Activated CD8-positive, alpha-beta T cell treated with anti-CD3 and anti-CD28 coated beads, Interleukin-2, amount 10 ng/mL, durations not matched to agents 7 days and 5 days (primary cell): ENCODE measurements at places on chromosomes 2 and 18. TPM values are rescaled to one million over a fixed set of nuclear protein-coding genes. Genes with fewer than 3 reads are reported as not detected.

DNA sequence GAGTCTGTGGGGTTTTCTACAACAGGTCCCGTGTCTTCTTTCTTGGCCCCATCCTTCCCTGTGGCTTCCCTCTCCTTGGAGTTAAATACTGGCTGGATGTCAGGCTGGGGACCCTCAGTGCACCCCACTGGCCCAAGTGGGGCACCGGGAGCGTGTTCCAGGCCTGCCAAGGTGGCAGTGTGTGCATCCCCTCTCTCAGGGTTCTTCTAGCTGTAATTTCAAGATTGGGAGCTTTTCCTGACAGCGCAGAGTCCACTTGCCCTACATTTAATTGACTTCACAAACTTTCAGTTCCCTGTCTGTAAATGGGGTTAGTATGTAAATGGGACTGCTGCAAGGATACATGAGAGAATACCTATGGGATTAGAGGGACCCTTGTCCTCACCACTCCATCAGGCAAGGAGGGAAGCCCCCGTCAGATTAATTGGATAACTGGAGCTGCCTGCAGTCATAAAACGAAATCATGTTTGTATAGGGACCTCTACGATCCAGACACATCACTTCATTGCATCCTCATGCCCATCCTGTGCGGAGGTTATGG, 66.6 kb downstream of the IL1R2 start:
- H3K36me3 ChIP-seq: no peaks in the 10 kb centered on the region
- H3K27ac ChIP-seq: no peak overlapping the region
- DNase-seq: no peak
- H3K4me3 ChIP-seq: no peak overlapping the region
- no peaks in the 10 kb centered on the region for H3K27me3 ChIP-seq
- peaks cover 14% of the 10 kb centered on the region for H3K4me1 ChIP-seq

The ANKRD30B gene
- total RNA-seq: not detected

GRCh38 chr2:134276381-134277172, 22.7 kb downstream of the MGAT5 start:
- no peak overlapping the region for H3K4me3 ChIP-seq
- no peak for DNase-seq
- peaks cover 49% of the 10 kb centered on the region for H3K36me3 ChIP-seq
- peaks cover 34% of the 10 kb centered on the region for H3K4me1 ChIP-seq
- H3K27ac ChIP-seq: no peak overlapping the region

The CROCC2 gene
- total RNA-seq: not detected

- H3K36me3 ChIP-seq: peaks cover 62% of the 10 kb centered on the region
- peaks cover 55% of the 10 kb centered on the region for H3K4me1 ChIP-seq
- no peak overlapping the region for H3K4me3 ChIP-seq
- H3K27me3 ChIP-seq: no peaks in the 10 kb centered on the region
Measured at GRCh38 chr2:73937103-73937885, 10.6 kb downstream of the DGUOK start.

GRCh38 chr18:26134107-26134506, 438 bp downstream of the PSMA8 start:
- H3K4me1 ChIP-seq: peaks cover 2% of the 10 kb centered on the region
- H3K4me3 ChIP-seq: peak overlapping the region; percentile 76
- DNase-seq: no peak

DNA sequence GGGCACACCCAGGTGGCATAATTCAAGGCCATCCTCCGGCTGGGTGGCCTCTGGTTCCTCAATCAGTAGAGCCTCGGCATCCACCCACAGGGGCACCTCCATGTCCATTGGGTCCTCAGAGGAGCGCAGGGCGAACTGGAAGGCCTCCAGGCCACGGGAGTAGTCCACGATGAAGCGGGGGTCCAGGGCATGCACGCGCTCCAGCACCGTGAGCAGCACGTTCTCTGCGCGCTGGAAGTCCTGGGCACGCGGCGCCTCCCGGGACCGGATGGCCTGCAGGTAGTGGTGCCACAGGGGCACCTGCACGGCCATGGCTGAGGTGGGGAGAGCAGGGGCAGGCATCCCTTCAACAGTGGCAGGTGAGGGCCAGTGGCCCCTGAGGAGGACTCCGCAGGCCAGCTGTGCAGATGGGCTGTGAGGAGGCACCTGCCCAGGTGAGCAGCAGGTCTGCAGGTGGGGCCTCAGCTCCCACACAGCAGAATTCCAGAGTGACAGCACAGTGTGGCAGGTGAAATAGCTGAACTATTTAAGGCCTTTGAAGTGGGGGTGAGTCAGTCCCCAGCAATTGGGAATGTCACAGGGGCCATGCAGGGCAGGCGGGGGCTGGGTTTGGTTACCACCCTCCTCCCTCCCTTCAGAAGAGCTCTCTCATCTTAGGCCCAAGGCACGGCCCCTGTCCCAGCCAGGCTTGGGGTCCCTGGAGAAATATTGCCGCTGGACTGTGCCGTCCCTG, at the start of gene MAB21L4:
TSS of gene MAB21L4 (minus strand) at position 501 of the 733 bp plus-strand sequence. CDS start at position 342, 159 bp downstream.
- H3K4me1 ChIP-seq: no peaks in the 10 kb centered on the region
- H3K27me3 ChIP-seq: no peaks in the 10 kb centered on the region
- H3K4me3 ChIP-seq: no peak within 1 kb of the TSS
- no peak within 1 kb of the TSS for H3K27ac ChIP-seq
- no peaks in the 10 kb centered on the region for H3K36me3 ChIP-seq

- H3K4me3 ChIP-seq: no peak overlapping the region
- no peaks in the 10 kb centered on the region for H3K4me1 ChIP-seq
- no peaks in the 10 kb centered on the region for H3K27me3 ChIP-seq
- H3K27ac ChIP-seq: no peak overlapping the region
- no peaks in the 10 kb centered on the region for H3K36me3 ChIP-seq
Measured at GRCh38 chr2:240983361-240983995, 14.9 kb upstream of the SNED1 start.

DNA sequence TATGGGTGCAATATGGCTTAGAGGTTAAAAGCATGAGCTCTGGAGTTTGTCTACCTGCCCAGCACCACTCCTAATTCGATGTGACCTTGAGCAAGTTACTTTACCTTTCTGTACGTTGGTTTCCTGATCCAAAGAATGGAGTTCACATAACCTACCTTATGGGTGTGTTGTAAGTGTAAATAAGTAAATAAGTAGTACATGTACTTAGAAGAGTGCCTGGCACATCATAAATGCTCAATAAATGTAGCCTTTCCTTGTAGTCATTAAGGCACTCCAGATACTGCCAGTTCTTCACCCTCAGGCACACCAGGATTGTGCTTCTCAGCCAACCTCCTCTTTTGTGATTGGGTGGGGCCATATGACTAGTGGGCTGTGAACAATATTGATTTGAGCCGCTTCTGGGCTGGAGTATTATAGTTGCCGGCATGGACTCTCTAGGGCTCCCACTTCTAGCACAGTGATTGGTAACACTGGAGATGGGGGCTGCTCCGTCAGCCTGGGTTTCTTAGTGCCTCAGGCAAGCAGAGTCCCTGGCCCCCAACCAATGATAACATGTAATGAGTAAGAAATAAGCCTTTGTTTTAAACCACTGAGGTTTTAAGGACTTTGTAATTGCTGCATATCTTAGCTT, 101.7 kb upstream of the NOSTRIN start:
- H3K4me1 ChIP-seq: peaks cover 4% of the 10 kb centered on the region
- DNase-seq: no peak
- peaks cover 11% of the 10 kb centered on the region for H3K36me3 ChIP-seq
- H3K4me3 ChIP-seq: no peak overlapping the region

- H3K27me3 ChIP-seq: no peaks in the 10 kb centered on the region
- no peak for DNase-seq
- H3K4me3 ChIP-seq: no peak overlapping the region
- H3K4me1 ChIP-seq: no peaks in the 10 kb centered on the region
Measured at GRCh38 chr2:21270708-21271122, 146.9 kb downstream of the TDRD15 start.

- H3K36me3 ChIP-seq: no peaks in the 10 kb centered on the region
- H3K4me3 ChIP-seq: no peak overlapping the region
- no peak overlapping the region for H3K27ac ChIP-seq
- no peaks in the 10 kb centered on the region for H3K4me1 ChIP-seq
Measured at GRCh38 chr18:31206787-31207381, 44.2 kb upstream of the DSC1 start.

- H3K27ac ChIP-seq: no peak overlapping the region
- H3K4me3 ChIP-seq: no peak overlapping the region
- DNase-seq: no peak
- no peaks in the 10 kb centered on the region for H3K4me1 ChIP-seq
- H3K36me3 ChIP-seq: no peaks in the 10 kb centered on the region
Measured at GRCh38 chr2:145598434-145598833, 1078.5 kb upstream of the ZEB2 start.

DNA sequence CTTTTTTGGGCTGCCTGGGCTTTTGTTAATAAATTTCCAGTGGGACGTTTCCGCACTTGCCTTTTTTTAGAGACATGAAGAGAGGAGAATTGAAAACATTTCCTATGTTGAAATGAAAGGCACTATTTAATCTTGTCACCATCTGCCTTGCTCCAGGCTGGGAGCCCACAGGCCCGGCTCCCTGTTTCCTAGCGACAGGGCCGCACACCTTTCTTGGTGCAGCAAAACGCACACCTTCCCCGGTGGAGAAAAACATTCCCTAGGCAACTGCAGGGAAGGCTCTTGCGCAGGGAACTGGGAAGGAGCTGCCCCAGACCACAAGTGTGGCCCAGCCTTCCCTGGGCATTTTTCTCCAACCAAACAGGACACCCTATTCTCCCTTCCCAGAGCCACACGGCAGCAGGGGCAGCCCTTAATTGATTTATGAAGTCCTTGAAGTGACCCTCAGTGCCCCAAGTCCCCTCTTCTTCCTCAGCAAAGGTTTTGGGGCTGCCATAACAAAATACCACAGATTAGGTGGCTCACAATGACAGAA, 132.9 kb upstream of the MSH6 start:
- DNase-seq: no peak
- H3K36me3 ChIP-seq: no peaks in the 10 kb centered on the region
- H3K4me1 ChIP-seq: no peaks in the 10 kb centered on the region
- no peak overlapping the region for H3K27ac ChIP-seq
- H3K4me3 ChIP-seq: no peak overlapping the region

DNA sequence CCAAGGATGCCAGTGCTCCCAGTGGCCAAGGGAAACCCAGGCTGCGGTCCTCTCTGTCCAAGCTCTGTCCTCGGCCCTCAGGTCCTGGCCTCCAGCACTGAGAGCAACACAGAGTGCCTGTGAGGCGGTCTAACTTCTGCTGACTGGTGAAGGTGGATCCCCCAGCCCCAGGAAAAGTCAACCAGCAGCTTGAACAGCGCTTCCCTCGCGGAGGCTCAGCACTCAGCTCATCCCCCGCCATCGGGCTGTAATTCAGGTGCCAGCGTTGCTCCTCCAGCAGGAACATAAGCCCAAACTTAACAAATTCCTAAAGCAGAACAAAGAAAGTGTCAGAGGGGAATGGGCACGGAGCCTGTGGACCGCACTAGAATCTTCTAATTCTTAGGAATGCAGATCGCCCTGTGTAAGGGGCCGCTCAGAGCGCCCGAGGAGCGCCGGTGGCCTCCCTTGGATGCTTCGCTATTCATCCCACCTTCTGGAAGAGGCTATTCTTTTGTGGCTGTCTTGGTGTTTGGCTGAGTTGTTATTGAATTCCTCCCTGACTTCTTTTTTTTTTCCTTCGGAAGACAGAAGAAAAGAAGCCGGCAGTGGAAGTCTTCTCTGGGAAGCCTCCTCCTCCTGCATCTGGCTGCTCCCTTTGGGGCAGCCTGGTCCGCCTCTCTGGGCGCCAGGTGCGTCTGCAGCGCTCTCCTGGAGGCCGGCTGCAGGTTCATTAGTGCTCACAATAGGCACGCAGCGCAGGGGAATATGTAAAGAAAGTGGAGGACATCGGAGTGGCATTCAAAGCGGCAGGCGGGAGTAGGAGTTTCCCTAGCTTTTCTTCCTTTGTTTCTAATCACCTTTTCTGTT, 905.6 kb downstream of the TSN start:
- no peak overlapping the region for H3K27ac ChIP-seq
- no peak overlapping the region for H3K4me3 ChIP-seq
- no peaks in the 10 kb centered on the region for H3K36me3 ChIP-seq
- no peaks in the 10 kb centered on the region for H3K27me3 ChIP-seq

- DNase-seq: peak; percentile 6
- H3K27me3 ChIP-seq: no peaks in the 10 kb centered on the region
- no peak overlapping the region for H3K27ac ChIP-seq
- H3K4me1 ChIP-seq: no peaks in the 10 kb centered on the region
- H3K4me3 ChIP-seq: no peak overlapping the region
Measured at GRCh38 chr2:240507778-240508251, 50.0 kb downstream of the ANKMY1 start.

- no peaks in the 10 kb centered on the region for H3K36me3 ChIP-seq
- H3K27me3 ChIP-seq: peaks cover 3% of the 10 kb centered on the region
- H3K27ac ChIP-seq: no peak overlapping the region
Measured at GRCh38 chr2:168345601-168346000, 98.2 kb upstream of the STK39 start.

DNA sequence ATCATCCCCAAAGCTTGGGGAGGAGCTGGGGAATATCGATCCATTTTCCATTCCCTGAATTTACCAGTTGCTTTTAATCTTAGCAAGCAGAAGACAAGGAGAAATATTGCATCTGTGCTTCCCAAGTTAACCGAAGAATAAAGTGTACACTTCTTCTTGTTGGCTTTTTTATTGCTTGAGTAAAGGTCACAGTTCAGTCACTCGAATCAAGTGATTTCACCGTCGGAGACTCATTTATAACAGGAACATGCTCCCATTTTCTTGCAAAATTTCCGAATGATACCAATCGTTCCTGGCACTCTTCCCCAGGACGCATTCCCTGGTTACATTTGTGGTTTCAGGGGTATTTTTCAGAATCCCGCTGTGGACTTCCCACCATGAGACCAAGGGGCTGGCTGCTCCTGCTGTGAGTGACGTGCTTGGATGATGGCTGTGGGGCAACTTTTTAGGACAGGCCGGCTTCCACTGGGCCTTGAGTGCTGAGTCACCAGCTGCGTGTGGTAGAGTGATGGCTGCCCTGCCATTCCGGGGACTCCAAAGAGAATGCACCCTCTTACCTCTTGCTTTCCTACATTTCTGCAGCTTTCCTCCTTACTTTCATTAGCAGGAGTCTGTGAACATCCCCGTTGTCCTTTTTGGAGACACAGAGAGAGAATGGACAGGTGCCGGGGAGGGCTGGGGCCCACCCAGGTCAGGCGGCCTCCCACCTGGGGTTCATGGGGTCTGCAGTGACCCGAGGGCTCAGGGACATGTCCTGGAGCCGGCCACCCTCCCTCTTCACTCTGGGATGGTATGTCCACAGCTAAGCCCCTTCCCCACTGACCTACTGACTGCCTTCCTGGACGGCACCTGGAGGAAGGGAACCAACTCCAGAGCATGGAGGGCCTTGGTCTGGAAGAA, 60.7 kb upstream of the HDAC4 start:
- H3K4me3 ChIP-seq: no peak overlapping the region
- no peak for DNase-seq
- no peaks in the 10 kb centered on the region for H3K36me3 ChIP-seq
- no peaks in the 10 kb centered on the region for H3K4me1 ChIP-seq
- no peaks in the 10 kb centered on the region for H3K27me3 ChIP-seq

The CD8B2 gene
- total RNA-seq: 3.7 TPM

GRCh38 chr18:3211236-3211992, 8.4 kb downstream of the MYOM1 start:
- H3K4me3 ChIP-seq: no peak overlapping the region
- no peak for DNase-seq
- no peaks in the 10 kb centered on the region for H3K27me3 ChIP-seq
- peaks cover 21% of the 10 kb centered on the region for H3K4me1 ChIP-seq
- peaks cover 5% of the 10 kb centered on the region for H3K36me3 ChIP-seq

DNA sequence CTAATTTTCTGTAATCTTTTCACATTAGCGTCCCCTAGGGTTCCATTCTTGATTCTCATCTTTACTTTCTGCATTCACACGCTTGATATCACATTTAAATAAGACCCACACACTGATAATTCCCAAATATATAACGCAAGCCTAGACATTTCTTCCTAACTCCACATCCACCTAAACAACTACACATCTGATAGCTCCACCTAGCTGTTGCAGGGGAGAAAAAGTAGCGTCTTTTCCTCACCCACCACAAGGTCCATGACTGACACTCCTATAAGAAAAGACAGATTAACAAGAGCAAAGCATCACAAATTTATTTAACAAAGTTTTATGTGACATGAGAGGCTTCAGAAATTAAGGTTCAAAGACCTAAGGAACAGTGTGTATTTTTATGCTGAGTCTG, 862.2 kb upstream of the DDX18 start:
- no peak overlapping the region for H3K4me3 ChIP-seq
- no peaks in the 10 kb centered on the region for H3K36me3 ChIP-seq
- no peaks in the 10 kb centered on the region for H3K4me1 ChIP-seq
- no peak for DNase-seq
